ENCODE measurements at places on chromosomes 3 and 15. TPM values are rescaled to one million over a fixed set of nuclear protein-coding genes. Genes with fewer than 3 reads are reported as not detected.
A peak's percentile ranks its signal among the peaks of the same experiment; 100 is the strongest.

DNA sequence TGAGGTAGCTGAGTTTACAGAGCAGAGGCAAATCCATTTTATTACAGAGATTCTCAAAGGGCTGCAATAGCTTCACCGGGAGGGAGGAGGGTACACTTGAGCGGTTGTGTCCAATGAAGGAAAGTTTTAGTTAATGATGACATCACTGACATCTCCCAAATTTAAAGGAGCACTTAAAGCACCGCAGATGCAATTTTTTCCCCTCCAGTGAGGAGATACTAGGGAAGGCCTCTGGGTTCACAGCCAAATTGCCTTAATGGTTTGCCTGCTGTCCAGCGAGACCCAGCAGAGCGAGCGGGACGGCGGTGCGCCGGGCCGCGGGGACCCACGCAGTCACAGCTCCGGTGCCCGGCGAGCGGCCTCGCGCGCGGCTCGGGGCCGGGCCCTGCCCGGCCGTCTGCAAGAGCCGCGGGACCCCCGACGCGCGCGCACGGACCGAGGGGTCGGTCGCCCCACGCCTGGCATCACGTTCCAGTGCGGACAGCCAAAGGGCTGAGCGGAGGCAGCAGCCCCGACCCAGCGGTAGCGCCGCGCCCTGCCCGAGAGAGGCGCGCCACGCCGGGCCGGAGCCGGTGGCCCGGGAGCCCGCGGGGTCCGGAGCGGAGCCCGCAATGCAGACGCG, 160.5 kb upstream of the CHRNA7 start:
- no peak for DNase-seq

GRCh38 chr3:53194210-53195065, 33.4 kb downstream of the PRKCD start:
- no peak for DNase-seq

- DNase-seq = no peak
Measured at GRCh38 chr15:48722764-48723661, 77.5 kb upstream of the FBN1 start.

DNA sequence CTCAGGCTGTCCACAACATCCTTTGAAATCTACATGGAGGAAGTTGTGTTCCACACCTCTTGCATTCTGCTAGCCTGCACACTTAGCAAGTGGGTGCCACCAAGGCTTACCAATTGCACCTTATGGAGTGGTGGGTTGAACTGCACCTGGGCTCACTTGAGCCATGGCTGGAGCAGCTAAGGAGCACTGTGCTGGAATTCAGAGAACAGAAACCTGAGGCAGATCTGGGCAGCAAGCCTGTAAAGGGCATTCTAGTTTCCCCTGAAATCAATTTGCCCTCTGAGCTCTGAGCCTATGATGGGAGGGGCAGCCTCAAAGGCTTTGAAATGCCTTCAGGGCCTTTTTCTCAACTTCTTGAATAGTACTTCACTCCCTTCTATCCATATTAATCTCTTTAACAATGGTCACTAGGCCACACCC, 18.0 kb downstream of the BTLA start:
- DNase-seq = no peak

Gene MAP6D1
- total RNA-seq = 1.8 TPM

Gene ATP8B4
- total RNA-seq = 9.5 TPM

Gene GHSR
- not detected for total RNA-seq

DNA sequence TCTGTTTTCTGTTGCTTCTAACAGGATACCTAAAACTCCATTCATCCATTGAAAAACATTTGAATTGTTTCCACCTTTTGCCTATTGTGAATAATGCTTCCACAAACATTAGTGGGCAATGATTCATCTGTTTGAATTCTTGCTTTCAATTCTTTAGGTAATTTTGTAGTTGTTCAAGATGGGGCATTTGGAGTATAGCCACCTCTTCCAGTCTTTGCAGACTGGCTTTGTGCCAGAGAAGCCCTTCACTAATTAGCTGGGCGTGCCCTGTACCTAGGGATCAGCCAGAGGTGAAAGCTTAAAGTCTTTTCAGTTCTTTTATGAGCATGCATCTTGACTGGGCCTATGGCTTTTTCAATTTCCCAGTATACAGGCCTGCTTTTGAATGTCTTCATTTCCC, 10.9 kb downstream of the RTP1 start:
- peak; percentile 40 for DNase-seq

DNA sequence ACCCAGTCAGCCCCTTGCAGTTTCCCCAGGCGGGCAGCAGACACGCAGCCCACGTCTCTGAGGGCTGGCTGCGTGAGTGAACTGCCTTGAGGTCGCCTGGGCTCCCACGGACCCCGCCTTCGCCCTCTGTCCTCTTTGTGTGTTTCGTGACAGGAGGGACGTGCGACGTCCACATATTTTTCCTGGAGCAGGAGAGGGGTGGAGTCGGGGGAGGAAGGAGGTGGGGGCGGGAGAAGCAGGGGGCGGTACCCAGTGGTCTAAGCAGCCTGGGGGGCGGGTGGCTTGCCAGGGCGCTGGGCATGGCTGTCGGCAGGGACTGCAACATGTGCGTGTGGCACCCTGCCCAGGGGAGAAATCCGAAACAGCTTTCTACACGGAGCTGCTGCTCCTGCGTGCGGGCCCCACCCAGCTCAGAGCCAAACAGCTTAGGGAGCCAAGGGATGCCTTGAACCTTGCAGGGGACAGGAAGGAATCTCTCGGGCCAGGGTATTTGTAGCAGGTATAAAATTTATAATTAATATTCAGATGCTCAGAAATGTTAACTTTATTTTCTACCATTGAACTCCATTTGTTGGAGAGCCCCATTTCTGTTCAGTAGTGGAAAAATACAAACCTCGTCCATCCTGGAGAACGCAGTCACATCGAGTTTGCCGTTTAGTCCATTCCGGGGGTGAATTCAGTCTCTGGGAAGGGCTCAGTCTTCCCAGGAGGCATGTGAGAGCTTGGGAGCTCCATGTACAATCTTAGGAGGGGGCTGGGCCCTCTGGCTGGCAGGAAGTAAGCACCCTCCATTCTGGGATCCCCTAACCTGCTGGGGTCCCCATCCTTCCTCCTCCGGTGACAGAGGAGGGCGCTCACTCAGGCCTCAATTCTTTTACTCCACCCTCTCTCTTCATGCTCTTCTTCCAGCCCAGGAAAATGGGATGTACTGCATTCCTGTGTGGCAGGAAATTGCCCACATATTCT, 79.1 kb upstream of the MEF2A start:
- peak; percentile 46 for DNase-seq

Measured in breast epithelium (tissue), 4 donors.